ENCODE measurements at places on chromosomes 5 and 9.

- no peak for DNase-seq
Measured at GRCh38 chr5:177233206-177233605, 70.3 kb downstream of the RAB24 start.

DNA sequence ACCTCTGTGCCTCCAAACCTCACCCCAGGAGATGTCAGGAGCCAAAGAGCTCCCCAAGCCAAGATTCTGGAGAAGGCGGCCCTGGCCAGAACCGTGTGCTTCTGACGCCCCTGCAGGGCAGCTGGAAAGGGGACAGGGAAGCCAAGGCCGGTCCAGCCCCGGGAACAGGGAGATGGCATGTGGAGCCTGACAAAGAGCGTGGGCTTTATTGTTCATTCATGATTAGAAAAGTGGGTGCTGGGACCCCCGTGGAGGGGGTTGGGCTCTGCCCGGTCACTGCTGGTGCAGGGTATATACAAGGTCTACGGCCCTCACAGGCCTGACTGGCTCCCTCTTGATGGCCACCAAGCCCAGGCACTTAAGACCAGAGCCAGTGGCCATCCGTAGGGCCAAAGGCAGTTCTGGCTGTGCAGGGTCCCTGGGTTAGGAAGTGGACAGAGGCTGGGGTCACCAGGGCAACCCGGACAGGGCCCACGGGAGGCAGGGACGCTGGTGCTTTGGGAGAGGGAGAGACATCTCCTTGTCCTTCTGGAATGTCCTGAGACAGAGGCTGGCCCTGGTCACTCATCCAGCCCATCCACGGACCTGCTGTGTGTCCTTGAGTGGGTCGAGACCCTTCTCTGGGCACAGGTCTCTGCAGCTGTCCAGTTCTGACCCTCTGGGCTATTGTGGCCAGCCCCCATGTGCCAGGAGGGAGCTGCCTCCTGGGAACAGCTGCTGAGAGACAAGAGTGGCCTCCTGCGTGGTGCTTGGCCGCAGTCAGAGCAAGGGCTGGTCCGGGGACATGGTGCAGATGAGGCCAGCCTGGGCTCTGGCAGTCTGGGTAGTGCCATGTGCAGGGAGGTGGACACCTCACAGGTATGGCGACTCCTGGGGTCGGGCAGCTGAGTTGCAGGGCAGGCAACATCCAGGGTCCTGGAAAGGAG is 12.5 kb downstream of the NINJ1 start:
- no peak for DNase-seq

GRCh38 chr5:77305222-77305846 is 94.9 kb downstream of the PDE8B start:
- DNase-seq, result no peak

- DNase-seq, result no peak
Measured at GRCh38 chr5:155886311-155887031, 440.5 kb upstream of the SGCD start.

GRCh38 chr9:16121601-16122286 is 568.9 kb downstream of the CCDC171 start:
- no peak for DNase-seq

DNA sequence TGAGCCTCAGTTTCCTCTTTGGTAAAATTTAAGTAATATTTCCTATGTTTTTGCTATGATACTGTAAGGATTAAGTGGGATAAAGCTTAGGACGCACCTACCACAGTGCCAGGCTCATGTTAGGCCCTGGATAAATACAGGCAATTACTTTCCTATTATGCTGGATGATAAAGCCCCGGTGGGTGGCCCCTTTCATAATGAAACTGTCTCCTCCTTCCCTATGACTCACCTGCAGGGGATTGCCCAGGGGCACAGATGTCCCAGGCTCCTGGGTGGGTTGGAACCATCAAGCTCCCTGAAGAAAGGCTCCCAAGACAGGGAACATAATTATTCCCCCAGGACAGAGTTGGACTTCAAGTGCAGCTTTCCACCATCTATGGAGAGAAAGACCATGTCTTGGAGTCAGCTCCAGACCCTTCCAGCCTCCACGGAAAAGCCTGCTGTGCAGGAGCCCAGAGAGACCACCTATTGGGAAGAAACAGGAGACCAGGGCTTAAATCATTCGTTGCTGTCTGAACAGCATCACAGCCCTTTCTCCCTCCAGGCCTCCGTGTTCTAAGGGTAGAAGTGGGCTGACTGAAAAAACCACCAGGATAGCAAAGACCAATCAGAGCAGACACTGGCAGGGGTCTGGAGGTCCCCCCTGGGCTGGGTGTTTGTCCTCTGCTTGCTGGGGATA is 43.2 kb upstream of the FOXE1 start:
- no peak for DNase-seq
